NCI-H1105 (cell line): ENCODE measurements at places on chromosomes 4 and X.

DNA sequence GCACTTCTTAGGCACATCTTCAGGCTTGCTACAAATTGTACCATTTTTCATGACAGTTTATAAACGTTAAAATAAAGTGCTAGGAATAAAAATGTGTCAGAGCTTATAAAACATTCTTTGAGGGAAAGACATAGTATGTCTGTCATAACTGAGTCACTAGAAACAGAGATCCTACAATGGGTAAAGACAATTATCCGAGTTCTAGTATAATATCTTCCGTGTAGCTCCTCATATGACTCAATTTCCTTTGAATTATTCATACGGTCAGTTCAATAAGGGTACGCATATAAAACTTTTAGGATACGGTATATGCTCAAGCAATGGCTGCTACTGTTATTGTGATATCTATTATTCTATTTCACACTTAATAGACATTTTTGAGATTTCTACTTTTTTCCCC is 349.1 kb downstream of the PCDH10 start:
- no peak for DNase-seq

GRCh38 chrX:12159799-12160198 is 21.5 kb downstream of the FRMPD4 start:
- no peak for DNase-seq

DNA sequence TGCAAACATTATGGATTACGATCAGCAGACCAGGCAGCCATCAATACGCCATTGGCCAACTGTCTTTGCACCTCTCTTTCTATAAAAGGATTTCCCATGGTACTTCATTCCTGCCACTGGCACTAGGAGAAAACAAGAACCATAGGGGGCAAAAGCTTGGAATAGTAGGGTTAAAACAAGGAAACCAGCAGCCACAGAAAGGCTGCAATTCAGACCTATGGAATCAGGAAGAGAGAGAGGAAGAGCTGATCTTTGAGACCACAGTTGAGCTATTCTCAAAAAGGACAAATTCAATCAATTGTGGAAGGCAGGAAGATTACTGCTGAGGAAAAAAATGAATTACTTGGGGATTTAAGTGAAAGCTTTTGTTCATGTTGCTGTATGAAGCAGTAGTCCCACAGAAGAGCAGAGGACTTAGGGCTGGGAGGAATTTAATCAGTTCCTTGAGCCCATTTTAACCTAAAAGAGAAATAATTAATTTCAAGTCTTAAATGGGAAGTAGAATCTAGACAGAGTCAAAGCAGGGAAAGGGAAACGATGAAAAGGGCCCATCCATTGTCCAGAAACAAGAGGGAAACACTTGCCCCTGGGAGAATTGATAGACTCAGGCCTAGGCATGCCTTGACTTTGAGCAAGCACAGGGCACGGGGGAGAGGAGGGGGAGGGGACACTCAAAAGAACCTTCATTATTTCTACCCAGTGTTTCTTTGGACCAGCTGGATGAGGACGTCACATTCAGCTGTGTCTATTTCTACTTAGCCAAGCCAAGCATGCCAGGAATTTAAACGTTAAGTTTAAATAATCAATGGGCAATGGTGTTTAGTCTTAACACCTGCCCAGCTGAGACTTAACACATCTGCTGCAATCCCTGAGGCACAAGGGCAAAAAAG is 50.7 kb downstream of the SCD5 start:
- DNase-seq, result peak; percentile 25

GRCh38 chr4:159013692-159014091 is 89.2 kb upstream of the RAPGEF2 start:
- DNase-seq, result no peak

DNA sequence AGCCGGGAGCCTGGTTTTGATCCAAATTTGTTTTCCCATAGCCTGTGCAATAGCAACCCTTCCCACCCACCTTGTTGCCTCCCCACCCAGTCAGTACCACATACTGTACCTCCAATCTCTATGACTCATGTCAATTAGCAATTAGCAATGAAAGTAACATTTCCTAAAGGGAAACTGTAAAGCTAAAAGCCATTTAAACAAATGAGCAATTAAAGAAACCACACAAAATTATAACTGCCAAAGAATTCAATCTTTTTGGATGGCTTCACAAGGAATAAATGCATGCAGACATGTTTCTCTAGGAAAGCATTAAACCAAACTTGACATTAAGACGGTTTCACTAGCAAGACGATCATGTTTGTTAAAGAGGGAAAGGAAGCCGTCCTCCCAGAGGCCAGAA is 169.0 kb upstream of the MAP3K15 start:
- DNase-seq, result no peak

DNA sequence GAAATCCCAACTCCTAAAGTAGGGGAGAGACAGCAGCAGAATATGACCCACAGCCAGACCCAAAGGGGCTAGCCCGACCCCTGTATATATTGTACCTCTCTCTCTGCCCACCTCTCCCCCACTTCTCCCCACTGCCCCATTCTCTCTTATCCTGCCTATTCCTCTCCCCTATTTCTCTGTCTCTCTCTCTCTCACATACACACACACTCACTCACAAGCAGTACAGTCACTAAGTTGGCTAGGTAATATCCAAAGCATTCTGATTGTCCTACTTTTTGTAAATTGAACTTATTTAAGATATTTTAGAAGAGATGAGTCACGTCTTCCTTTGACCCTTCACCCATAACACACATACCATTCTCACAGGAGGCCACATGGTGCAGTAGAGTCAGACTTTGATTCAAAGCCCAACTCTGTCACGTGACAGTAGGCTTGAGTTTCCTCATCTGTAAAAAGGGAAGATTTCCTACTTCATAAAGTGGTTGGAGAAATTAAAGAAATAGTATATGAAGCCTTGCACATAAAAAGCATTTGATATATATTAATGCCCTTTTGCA is 29.5 kb downstream of the SRPX2 start:
- no peak for DNase-seq

- no peak for DNase-seq
Measured at GRCh38 chrX:39682778-39683177, 415.0 kb downstream of the BCOR start.

- DNase-seq, result no peak
Measured at GRCh38 chr4:152246659-152247058, 289.2 kb downstream of the FBXW7 start.

- no peak for DNase-seq
Measured at GRCh38 chrX:109294097-109294814, 187.6 kb downstream of the GUCY2F start.

- no peak for DNase-seq
Measured at GRCh38 chr4:88893961-88894360, 163.0 kb downstream of the FAM13A start.

GRCh38 chr4:48315728-48316630 is 25.4 kb upstream of the SLAIN2 start:
- DNase-seq, result peak; percentile 5

GRCh38 chr4:74990276-74990875 is 57.5 kb downstream of the PARM1 start:
- DNase-seq, result no peak

GRCh38 chr4:140222171-140222570 is 68.2 kb upstream of the MAML3 start:
- DNase-seq, result no peak

DNA sequence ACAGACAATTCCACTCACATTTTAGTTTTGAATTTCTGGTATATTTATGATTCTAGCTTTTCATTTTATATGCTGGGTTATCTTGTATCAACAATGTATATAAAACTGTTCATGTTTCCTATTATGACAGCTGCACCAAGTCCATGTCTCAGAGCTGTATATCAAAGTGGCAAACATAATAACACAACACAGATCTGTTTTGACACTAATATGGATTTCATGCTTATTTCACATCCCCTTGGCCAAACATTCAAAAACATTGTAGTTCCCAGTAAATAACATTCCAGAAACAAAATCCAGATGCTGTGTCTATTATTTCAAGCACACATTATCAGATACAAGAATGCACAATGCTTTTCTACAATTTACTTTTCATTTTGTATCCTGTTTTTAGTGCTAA is 380.6 kb upstream of the MAGEB2 start:
- no peak for DNase-seq

DNA sequence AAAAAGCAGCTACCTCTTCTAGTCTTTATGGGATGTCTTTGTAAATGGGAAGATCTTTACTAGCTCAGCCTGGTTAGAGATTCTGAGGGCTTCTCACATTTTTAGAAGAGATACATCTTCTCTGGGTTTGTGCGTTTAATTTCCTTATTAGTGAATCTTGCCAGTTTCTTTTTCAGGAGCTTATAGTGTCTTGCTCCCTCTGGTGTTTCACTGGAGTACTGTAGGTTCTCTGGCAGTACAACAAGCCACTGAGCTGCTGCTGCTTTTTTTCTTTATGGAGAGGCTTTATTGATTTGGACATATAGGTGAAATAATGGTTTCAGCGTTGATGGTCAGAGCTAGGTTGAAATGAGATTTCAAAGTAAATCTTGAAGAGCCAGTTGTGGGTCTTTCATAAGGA is 82.9 kb downstream of the LAS1L start:
- no peak for DNase-seq

GRCh38 chr4:117941611-117942010 is 92.7 kb upstream of the NDST3 start:
- DNase-seq, result no peak

DNA sequence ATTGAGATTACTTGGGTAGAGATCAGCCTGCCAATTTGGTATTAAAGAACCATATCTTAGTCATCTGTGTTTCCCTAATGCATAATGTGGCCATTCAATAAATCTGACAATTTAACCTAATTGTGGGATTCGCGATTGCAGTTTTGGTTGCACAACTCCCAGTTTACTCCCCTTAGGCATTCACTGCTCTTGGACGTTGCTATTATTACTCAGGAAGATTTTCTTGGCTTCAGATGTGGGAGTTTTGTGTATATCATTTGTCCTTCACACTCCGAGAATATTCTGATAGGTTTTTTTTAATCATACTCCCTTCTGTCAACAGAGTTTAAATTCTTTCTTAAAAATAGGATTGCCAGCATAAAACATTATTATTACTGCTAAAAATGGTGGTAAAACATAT is 22.0 kb upstream of the TRPC3 start:
- no peak for DNase-seq

GRCh38 chr4:129788486-129788885 is 692.5 kb downstream of the C4orf33 start:
- no peak for DNase-seq

GRCh38 chrX:107323786-107324492 is 117.5 kb downstream of the DNAAF6 start:
- no peak for DNase-seq

GRCh38 chr4:5365071-5366008 is 314.1 kb downstream of the STK32B start:
- no peak for DNase-seq

DNA sequence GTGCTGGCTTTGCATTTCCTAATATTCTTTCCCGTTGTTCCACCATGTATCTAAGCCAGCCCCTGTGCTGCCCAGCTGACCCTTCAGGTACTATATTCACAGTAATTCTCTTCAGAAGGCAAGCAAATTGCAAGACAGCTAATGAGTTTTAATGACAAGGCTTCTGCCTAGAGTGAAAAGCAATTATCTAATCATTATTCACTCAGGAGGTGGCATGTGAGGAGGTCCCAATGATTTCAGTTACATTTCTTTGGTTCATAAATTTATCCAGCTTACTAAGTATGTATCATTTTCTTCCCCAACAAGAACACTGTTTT is 123.0 kb downstream of the RASGEF1B start:
- no peak for DNase-seq

DNA sequence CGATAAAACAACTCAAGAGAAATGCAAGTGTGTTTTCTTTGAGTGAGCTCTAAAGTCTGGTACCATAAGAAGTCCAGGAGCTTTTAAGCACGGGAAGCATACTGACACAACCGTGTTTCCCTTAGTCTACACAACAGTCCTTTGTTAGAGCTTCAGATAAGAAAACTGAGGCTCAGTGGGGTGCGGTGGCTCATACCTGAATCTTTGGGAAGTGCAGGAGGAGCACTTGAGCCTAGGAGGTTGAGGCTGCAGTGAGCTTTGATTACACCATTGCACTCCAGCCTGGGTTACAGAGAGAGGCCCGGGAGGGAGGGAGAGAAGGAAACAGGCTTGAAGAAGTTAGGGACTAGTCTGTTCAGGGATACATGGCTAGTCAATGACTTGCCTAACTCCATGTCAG is 21.9 kb downstream of the LEF1 start:
- DNase-seq, result no peak

DNA sequence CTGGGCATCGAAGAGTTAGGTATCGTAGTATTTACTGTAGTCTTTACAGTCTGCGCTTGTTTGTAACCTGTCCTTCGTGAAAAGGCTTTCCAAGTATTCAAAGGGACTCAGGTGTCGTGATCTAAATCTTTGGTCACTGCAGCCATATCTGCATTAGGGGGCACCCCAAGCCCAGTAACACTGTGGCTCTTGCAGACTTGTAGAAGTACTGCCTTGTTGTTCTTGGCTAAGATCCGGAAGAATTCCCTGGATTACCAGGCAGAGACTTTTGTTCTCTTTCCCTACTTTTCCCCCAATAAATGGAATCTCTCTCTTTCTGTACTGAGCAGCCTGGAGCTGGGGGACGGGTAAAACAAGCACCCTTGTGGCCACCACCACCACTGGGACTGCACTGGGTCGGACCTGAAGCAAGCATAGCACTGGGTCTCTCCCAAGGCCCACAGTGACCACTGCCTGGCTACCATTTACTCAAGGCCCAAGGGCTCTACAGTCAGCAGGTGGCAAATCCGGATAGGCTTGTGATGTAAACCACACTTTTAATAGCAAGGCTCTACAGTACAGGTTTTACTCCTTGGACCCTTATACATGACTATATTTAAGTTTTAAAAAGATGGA is 12.0 kb downstream of the CXorf58 start:
- DNase-seq, result no peak

- no peak for DNase-seq
Measured at GRCh38 chr4:185238750-185239149, 29.4 kb downstream of the SNX25 start.

GRCh38 chr4:84683064-84683850 is 100.3 kb downstream of the CDS1 start:
- no peak for DNase-seq

GRCh38 chr4:8021796-8022195 is 82.1 kb upstream of the AFAP1 start:
- DNase-seq, result no peak

- DNase-seq, result no peak
Measured at GRCh38 chr4:177555007-177555574, 112.9 kb upstream of the AGA start.

- no peak for DNase-seq
Measured at GRCh38 chr4:184769141-184769765, 35.4 kb upstream of the CENPU start.

GRCh38 chr4:105474099-105474518 is 247 bp upstream of the PPA2 start:
- no peak for DNase-seq

GRCh38 chr4:108649863-108650211 is 562 bp upstream of the OSTC start:
- no peak for DNase-seq
